ENCODE measurements at places on chromosomes 2 and 18.

GRCh38 chr2:203097735-203098134 is 83.1 kb downstream of the NBEAL1 start:
- DNase-seq: no peak

DNA sequence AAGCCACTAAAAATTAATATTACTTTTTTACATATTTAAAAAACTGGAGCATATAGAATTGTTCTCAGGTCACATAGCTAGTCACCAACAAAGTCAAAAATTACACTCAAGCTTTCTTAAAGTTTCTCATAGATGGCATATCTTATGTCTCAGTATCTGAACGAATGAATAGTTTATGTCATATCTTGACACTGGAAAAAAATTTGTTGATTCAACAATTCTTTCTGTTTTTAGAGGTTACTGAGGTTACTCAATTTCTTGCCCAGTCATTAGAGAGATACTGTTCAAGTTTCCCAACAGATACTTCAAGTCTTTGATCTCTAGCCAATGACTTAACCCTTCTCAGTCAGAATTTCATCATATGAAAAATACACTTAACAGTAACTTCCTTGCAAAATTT is 113.1 kb upstream of the XIRP2 start:
- no peak for DNase-seq

DNA sequence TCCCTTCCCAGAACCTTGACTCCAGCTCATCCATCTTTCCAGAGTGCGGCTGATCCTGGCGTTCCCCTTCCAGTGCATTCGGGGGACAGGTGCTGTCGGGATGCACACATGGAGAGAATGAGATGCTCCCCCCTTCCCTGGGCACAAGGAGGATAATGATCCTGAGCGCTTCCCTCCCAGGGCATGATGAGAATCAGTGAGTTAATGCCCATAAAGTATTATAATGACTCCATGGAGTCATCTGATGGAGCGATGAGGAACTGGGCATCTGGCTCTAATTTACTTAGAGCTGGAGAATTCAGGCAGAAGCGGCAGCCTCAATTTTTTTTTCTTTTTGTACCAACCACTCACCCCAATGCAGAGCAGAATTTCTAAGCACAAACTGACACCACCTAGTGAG is 79.6 kb upstream of the SKOR2 start:
- no peak for DNase-seq

- DNase-seq: no peak
Observed at GRCh38 chr18:56100090-56100722, 512.2 kb upstream of the TCF4 start.

DNA sequence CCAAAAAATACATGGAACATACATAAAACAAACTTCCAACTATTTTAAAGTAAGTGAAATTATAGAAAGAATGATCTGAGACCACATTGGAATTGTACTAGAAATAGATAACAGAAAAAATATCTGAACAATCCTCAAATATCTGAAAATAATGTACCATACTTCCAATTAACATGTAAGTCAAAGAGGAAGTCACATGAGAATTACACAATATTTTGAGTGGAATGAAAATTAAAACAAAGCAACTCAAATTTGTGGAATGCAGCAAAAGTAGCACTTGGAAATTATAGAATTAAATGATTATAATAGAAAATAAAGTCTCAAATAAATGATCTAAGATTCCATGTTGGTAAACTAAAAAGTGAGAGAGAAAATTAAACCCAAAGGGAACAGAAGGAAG is 38.3 kb upstream of the CTIF start:
- DNase-seq: no peak

DNA sequence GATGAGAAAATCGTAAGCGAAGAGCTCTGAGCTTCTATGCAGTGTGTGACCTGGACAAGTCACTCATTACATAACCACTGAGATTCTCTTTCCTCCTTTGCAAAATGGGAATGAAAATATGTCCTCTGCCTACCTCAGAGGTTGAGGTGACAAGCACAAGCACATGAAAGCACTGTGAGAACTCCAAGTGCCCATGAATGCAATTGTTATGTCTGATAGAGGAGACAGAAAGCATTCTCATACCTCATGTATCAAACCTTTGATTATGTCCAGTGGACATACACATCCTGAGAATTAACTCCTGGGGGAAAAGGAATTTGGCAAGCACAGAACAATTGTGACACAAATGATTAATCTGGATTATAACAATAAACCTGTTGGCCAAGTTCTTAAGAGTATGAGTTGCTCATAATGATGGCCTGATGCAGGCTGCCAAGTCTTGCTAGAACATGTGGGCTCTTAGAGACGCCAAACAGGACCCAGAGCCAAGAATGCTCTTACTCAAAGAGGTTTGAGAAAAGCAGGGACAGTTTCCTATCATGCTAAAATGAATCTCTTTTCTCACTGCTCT is 8.5 kb upstream of the RMDN2 start:
- DNase-seq: peak; percentile 28

DNA sequence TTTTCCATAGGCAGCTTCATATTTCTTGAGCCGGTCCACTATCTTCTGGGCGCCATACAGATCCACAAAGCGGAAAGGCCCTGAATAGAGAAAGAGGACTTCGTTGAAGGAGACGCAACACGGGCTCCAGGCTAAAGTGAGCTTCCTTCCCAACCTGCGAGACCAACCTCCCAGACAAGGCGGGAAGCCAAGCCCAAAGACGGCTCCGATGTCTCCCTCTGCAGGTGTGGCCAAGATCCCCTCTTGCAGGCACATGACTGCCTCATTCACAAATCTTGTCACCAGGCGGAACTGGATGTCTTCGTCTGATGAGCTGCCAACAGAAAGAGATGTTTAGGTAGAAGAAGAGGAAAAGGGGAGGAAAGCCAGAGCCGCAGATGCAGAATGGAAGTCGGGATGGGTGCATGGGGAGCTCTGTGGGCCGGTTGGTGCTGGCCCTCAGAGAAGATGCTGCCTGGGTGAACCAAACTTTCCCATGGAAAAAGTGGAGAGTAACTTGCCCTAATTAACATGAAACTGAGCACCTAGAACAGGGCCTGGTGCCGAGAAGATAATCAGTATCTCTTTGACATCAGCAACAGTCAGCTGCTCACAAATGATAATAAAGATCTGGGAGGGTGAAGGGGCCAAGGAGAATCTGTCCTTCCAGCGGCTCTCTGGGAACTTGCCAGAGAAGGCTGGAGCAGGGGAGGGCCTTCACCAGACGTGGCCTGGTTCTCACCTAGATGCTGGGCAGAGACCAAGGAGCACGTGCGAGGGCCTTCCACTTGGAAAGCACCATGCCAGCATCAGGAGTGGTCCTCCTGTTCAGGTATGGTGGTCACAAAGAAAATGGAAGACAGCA is 18.6 kb downstream of the GAREM2 start:
- DNase-seq: no peak

- no peak for DNase-seq
Observed at GRCh38 chr2:169069341-169069740, at the start of gene DHRS9. Gene DHRS9, plus strand, starts transcription at chr2:169069563. Its CDS starts 12,019 bp downstream, at chr2:169081582.

DNA sequence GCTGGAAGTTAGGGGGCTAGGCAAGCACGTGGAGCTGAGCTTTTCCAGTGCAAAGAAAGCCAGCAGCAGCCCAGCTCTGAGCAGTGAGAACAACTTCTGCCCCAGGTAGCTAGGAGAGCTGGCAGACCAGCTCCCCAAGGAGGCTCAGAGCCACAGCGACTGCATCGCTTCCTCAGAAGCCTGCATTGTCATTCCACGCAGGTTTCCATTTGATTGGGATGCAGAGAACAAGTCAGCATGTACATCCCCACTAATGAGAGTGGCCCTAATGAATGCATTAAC is 45.1 kb downstream of the C1QL2 start:
- no peak for DNase-seq

DNA sequence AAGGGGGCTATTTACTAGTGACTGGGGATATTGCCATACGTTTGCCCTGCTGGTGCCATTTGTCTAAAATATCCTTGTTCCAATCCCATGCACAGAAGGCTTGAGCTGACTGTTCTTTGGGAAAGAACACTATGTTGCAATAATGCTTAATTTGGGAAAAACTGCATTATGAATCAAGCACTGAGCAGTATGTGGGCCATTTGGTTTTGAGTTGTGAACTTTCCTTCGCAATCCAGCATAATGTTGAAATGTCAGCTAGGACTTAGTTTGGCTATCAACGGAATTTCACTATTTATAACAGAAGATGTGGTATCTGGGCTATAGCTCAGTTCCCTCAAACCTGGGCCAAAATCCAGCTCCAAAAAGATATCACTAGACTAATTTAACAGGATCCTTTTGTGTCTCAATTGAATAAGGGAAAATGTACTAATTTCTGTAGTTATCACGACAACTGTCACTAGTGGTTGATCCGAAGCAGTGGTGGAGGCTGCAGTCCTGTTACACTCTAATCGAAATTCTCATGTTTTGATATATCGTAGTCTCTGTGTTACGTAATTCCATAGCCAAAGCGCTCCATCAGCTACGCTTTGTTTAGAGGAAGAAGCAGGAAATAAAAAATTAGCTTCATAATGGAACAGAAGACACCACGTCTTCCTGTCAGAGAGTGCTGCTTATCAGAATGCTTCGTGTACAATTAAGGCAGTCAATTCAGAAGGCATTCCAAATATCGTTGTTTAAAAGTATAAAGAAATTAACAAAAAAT is 686.8 kb upstream of the SALL3 start:
- no peak for DNase-seq

GRCh38 chr2:28970464-28971160 is 10.5 kb upstream of the TOGARAM2 start:
- no peak for DNase-seq

DNA sequence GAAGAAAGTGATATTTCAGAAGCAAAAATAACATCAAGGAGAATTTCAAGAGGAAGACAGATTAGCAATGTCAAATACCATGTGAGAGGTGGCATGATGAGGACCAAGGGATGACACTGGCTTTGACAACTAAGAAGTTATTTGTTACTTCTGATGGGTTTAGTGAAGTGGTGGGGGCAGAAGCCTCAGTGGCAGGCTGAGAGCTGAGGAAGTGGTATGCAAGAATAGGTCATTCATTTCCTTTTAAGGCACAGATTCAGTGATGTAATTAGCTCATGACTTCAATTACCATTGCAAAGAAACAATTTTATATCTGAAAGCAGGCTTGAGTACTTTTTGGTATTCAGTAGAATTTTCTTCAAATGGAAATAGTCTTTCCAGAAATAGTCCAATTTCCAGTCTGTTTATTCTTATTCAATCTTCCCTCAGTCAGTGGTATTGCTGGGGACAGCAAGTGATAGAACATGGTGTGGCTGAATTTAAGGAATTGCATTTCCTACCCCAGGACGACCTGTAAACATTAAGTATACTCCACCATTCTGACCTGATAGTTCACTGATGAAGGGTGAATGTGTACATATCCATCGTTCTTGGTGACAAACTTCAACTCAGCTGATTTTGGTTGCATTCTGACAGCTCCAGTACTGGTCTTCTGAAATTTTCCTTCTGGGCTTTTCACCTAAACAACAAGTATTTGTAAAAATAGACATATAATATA is 28.2 kb downstream of the GEMIN6 start:
- DNase-seq: no peak

- no peak for DNase-seq
Observed at GRCh38 chr2:55232863-55233657, 572 bp downstream of the RPS27A start.

DNA sequence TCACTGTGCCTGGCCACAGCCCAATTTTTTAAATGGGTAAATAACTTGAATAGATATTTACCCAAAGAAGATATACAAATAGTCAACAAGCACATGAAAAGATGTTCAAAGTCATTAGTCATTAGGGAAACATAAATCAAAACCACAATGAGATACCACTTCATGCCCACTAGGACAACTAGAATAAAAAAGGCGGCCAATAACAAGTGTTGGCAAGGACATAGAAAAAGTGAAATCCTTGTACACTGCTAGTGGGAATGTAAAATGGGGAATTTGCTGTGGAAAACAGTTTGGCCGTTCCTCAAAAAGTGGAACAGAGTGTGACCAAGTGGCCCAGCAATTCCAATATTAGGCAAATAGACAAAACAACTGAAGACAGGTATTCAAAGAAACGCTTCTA is 270.1 kb downstream of the TFCP2L1 start:
- no peak for DNase-seq

DNA sequence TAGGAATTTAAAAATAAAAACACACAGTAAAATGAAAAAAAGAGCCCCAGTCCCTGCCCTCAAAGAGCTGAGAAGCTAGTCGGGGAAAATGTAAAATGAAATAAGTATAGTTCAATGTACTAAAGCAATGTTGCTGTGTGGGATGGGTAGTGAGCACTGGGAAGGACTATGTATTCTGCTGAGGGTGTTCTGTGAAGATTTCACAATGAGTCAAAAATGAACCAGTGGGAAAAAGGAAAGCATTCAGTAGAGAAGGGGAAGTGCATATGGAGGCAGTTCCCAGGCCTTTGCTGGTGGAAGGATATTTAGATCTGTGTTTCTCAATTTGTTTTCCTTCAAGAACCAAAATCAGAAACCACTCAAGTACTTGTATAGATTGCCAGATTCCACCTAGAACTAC is 1094.7 kb upstream of the KLHL29 start:
- DNase-seq: no peak

DNA sequence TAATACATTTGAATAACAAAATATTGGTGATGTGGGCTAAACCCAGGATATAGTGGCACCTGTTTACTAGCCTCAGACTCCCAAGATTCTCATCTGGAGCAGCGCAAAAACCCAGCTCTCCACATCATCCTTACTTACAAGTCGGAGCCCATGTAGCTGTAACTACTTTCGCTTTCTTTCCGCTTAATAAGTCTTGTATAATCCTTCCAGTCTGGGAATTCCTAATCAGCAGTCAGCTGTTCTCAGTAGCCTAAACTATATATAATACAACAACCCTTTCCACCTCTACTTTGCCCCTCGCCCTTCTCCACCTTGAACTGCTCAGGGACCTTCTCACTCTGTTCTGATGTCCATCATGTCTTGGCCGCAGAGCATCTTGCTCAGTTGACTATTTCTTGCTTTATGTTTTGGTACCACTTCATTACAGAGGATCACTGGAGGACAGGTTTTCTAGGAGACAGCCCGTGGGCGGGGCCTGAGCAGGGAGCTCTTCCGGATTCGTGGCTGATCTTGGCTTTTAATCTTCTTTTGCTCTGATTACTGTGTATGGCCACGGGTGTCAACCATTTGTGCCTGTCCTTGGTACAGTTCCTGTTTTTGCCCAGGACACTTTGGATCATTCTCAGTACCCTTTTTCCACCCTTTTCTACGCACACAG is 119.9 kb upstream of the SERTAD2 start:
- no peak for DNase-seq

GRCh38 chr2:24342110-24342910 is 18.0 kb downstream of the ITSN2 start:
- DNase-seq: no peak

- no peak for DNase-seq
Observed at GRCh38 chr18:5964996-5965395, 69.7 kb upstream of the TMEM200C start.

Measured in thoracic aorta (tissue), 2 donors.